Heart left ventricle (tissue), 16 donors: ENCODE measurements at places on chromosomes 1 and 21. TPM values are rescaled to one million over a fixed set of nuclear protein-coding genes. Genes with fewer than 3 reads are reported as not detected.

DNA sequence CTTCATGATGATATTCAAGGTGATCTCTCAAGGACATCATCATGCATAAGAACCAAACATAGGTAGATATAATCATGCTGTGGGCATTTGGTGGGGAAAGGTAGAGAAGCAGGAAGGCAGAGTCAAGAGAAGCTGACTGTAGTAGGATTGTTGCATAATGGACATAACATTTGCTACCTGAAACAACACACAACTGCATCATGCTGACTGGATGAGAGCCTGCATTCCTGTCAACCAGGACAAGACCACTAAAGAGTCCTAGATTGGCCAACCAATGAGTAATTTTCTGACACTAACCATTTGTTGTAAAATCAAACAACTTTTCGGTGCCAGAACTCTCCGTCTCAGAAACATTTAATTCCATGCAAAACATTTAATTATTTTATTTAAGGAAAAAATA lies 377.2 kb downstream of the PLPP3 start:
- DNase-seq: no peak

GRCh38 chr1:7469255-7469938 lies 301.7 kb upstream of the VAMP3 start:
- DNase-seq: no peak

- DNase-seq: no peak
Observed at GRCh38 chr21:37784591-37785318, 131.5 kb downstream of the KCNJ6 start.

- no peak for DNase-seq
Observed at GRCh38 chr1:72369069-72369757, 86.9 kb upstream of the NEGR1 start.

DNA sequence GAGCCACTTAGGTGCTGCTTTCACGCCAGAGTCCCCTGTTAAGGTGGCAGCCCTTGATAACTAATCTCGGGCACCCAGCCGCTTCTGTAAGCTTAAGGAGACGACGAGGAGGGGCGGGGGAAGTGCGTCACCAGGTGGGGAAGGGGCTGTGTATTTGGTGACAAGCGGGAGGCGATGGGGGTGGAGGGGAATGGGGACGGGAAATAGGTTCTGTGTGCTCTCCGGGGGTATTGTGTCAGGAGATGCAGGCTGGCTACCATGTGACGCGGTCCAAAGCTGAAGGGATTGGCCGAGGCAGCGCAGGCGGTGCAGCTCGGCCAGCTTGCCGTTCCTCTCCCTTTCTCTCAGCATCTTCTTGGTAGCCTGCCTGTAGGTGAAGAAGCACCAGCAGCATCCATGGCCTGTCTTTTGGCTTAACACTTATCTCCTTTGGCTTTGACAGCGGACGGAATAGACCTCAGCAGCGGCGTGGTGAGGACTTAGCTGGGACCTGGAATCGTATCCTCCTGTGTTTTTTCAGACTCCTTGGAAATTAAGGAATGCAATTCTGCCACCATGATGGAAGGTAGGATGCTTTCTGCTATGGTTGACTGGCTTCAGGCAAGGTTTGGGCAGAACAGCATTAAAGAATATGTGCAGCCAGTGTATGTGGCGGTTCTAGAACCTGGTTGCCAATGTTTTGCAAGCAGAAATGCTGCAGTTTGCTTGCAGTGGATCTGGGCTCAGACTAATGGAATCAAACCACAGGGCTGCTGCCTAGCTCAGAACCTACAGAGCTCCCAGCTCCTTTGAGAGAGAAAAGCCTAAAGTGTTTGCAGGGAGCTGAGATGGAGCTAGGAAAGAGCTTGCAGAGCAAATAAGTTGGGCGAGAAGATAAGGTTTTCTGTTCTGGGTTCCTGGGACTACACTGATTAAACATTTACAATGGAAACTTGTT lies at the start of gene SGIP1:
Gene SGIP1 (plus strand): TSS at position 350 of the 937 bp plus-strand sequence. CDS start 206 bp downstream, at position 556.
- peak; percentile 82 for DNase-seq

- no peak for DNase-seq
Observed at GRCh38 chr1:224407571-224408293, 26.9 kb downstream of the WDR26 start.

DNA sequence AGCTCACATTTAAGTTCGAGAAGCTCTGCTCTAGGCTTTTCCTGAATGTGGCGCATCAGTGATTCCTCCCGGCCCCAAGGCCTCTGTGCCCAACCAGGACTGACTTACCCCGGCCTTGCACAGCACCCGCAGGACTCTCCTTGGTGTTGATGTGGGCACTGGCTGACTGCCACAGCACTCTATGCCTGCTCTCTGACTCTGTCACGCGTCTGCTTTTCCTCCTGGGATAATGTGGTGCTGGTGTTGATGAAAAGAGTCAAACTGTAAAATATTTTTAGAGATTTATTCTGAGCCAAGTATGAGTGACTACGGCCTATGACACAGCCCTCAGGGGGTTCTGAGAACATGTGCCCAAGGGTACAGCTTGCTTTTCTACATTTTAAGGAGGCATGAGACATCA lies 15.5 kb upstream of the SLC2A5 start:
- DNase-seq: peak; percentile 56

The RPTN gene
- not detected for total RNA-seq
